ENCODE measurements at places on chromosomes 16 and 17. TPM values are rescaled to one million over a fixed set of nuclear protein-coding genes. Genes with fewer than 3 reads are reported as not detected.

Gene CLEC18A
- total RNA-seq, result 0.26 TPM

Gene TEX14
- total RNA-seq, result 0.07 TPM

Gene RASL10B
- 0.71 TPM for total RNA-seq

Gene NACA2
- not detected for total RNA-seq

Gene IGFALS
- total RNA-seq, result not detected
